ENCODE measurements at places on chromosomes 5 and 9.

DNA sequence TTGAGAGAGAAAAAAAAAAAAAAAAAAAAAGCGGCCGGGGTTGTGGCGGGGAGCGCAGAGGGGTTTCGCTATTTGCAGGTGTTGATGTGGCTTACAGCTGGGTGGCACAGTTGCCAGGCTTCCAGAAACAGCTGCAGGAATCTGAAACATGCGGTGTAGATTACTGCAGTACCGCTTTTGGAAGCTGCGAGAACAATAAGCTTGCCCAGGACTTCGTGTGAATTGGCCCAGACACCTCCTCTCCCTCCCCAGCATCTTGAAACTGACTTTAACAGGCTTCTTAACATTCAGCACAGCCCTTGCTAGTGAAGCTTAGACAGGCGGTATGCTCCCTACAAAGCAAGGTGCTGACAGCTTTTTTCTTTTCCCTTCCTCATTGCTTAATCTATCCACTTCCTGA, 104.0 kb downstream of the ATP10B start:
- DNase-seq = no peak

- DNase-seq = no peak
These were observed 65.9 kb downstream of the DAP start for GRCh38 chr5:10695055-10695649.

DNA sequence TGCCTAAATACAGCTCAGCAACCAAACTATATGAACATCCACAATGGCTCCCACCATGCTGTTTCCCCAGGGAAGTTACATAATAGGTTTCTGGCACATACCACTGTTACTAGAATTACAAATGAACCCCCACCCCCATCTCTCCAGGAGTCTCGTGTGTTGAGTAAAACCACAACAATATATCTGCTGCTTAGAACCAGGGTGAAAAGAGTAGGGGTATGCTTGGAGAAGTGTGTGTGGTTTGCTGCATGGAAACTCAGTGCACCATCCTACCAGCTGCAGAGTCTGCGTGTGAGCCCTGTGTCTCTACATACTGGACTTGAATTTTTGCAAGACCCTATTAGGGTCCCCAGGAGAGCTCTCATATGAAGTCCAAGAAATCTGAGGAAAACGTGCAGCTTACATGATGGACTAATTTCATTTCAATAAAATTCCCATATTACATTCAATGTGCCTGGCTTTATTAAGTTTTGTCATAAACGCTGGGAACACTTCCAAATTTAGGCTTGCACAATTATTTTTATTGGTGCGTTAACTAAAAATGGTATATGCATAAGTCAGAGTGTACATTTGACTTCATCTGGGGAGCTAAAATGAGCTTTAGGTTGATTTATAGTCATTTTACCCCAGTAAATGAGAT, 104.5 kb upstream of the NFIB start:
- no peak for DNase-seq

- no peak for DNase-seq
These were observed 444.2 kb upstream of the RIOK2 start for GRCh38 chr5:97627272-97627671.

DNA sequence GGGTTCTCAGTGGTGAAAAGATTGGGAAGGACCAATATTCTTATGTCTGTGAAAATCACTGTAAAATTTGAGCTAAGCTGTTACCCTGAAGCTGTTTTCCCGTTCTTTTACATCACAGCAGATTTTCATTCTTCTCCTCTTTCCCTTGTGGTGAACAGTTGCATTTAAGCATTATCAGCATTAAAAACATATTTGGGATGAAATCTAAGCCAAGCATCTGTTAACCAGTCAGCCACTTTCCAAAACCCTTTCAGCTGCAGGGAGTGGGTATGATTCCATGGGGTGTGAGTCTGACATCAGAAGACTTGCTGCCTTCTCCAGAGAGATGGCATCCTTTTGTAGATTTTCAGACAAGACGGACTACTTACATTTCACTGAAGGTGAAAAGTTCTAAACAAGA, 97.2 kb downstream of the TRIO start:
- no peak for DNase-seq

DNA sequence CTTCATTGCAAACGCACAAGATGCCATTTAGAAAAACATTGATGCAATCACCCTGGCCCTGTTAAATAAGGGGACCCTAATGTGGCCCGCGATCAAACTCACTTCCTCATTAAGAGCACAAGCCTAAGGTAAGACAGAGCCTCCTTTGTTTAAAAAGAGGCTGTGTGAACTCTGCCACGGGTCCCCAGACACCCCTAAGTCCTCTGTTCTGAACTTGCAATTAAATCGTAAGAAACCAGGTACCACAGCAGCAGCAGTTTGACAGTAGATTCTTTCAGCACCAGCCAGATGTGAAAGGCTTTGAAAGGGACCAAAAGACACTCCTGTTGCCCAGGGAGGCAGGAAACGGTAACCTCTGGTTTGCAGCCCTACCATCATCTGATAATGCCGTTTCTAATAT, 346.3 kb downstream of the TMEM167A start:
- no peak for DNase-seq

DNA sequence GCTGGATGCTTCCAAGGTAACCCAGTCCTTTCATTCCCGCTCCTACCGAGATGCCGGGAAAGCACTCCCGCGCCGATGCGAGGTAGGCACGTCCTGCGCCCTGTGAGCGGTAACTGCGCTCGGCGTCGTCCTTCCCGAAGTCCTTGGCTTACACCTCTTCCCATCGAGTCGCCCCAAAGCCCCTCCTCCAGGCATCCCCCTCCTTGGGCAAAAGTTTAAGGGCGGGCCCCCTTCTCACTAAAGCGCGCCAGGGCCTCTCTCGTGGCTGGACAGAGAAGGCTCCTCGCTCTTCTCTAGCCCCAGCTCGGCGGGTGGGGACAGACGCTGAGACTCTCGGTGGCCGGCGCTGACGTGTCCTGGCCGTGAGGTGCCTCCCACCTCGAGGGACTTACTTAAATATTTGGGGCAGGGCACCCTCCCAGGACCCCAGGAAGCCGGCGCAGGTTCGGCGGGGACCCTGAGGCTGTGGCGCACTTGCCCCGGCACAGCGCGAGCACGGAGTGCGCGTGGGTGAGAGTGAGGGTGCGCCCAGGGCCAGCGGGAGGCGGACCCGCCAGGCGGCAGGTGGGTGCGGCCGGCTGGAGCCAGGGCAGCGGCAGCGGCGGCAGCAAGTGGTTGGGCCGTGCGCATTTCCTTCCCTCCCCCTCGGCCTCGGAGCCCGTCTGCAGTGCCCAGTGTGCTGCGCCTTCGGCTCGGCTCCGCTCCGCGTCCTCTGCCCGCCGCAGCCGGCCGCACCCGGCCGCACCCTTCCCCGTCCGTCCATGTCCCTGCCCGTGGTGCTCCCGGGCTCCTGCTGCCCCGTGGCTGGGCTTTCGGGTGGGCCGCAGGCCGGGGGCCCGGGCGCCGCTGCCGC, at the start of gene ENTREP1:
Gene ENTREP1 (plus strand): TSS at position 667 of the 853 bp plus-strand sequence. CDS start 95 bp downstream, at position 762.
- no peak for DNase-seq

DNA sequence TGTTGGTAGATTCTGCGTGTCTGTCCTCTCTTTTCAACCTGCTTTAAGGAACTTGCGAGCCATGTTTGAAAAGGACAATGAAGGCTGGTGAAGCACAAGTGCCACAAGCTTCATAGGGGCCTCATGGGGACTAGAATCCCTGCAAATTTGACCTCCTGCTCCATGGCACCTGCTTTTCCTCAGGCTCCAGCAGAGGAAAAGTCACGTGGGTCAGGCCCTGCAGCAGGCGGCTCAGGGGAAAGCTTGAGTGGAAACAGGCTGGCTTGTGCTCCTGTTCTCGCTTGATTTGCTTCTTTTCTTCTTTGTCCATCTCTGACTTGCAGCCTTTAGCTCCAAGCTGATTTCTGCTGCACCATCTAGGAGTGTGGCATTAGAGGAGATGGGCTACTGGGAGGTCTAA, 187.6 kb upstream of the MAST4 start:
- no peak for DNase-seq

- no peak for DNase-seq
These were observed 608.6 kb downstream of the SLCO4C1 start for GRCh38 chr5:101687349-101687985.

DNA sequence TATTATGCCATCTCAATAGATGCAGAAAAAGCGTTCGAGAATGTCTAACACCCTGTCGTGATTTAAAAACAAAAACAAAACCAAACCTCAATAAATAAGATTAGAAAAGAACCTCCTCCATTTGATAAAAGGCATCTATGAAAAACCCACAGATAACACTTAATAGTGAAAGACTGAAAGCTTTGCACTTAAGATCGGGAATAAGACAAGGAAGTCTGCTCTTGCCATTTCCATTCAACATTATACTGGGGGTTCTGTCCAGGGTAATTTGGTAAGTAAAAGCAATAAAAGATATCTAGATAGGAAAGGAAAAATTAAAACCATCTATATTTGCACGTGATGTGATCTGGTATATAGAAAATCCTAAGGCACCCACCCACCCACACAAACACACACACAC, 7.3 kb upstream of the EXOSC3 start:
- no peak for DNase-seq

GRCh38 chr9:14437354-14438231, 123.7 kb upstream of the NFIB start:
- DNase-seq = no peak

- DNase-seq = no peak
These were observed 1.9 kb downstream of the SNX18 start for GRCh38 chr5:54519509-54519876.

DNA sequence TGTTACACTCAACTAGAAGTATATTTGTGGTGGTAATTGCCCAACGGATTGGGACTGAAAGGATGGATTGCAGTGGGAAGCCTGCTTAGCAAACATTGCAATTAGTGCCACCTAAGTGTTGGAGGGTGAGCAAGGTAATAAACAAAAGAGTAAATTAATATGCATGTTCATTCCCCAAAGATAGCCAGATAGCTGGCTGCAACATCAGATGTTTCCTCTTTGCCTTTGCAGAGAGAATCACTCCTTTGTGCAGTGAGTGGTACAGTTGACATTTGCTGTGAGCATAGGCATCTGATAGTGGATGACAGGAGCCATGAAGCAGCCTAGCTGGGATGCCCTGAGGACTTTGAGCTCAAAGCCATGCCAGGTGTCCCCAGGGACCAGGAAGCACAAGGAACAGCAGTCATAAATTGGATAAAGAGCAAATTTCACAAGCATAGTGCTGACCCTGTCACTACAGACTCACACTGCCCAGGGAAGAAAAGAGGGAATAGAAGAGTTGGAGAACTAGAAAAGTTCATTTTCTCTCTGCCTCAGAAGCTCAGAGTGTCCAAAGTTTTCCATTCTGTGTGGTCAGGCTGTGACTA, 336.1 kb upstream of the SLC30A5 start:
- DNase-seq = no peak

DNA sequence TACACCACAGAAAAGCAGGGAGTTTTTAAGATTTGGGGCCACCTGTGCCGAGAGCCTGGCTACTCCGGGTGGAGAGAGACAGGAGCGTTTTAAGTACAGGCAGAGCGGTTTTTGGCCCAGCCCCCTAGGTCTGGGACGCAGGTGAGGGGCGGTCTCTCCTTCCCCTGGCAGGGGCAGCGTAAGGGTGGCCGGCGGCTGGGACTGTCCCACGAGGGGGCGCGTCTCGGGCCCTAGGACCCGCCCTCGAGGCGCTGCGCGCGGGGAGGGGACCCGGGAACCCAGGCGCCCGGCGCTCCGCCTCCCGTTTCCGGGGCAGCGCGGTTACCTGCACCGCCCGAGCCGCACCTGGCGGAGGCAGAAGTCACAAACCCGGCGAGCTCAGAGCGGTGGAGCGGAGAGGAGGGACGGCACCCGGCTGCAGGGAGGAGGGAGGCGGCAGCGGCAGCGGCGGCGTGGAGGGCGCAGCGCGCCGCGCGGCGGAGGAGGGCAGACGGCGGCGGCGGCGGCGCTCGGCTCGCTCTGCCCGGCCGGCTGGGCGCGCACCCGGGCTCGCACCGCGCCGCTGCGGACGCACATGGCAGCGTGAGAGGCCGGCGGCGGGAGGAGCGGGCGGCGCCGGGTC, at the start of gene WWC1:
Gene WWC1 (plus strand): TSS at position 304 of the 622 bp plus-strand sequence. CDS start 508 bp downstream, outside the sequence.
- no peak for DNase-seq

- DNase-seq = no peak
These were observed 53.1 kb downstream of the MAP1B start for GRCh38 chr5:72160329-72160728.

GRCh38 chr9:35861161-35861897, 8.9 kb downstream of the OR13J1 start:
- no peak for DNase-seq

DNA sequence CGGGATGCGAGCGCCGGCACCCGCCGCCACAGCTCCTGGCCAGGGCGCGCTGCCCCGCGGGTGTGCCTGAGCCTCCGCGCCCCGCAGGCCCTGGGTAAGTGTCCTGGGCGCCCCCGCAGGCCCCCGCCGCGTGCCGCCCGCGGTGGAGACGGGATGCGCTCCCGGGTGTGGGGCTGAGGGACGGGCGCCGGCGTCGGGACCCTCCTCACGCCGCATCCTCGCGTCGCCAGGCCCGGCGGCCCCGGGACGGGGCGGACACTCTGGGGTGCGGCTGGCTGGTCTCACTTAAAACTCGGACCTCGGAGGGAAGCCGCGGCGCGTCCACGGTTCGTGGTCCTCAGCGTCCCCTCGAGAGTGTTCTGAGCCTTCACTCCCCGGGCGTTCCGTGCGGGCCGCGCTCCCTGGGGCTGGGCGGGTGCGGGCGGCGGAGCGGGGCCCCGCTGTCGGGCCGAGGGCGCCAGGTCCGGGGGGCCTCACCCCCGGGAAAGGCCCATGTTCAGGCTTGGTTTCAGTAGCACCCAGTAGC, 275 bp downstream of the AHRR start:
- no peak for DNase-seq

DNA sequence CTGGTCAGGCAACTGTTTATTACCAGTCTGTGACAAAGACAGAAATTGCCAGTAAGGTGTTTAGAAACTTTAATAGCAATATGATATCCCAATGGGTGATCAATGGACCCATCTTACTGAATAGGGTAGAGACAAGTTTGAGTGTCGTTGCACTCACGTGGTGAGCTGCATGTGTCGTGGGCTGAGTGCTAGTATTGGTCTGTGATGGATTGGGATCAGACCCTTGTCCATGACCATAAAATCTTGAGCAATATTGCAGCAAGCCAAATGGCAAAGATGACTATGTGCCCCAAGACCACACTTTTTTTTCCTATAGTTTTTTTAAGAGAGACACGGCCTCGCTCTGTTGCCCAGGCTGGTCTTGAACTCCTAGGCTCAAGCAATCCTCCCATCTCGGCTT, 114.5 kb downstream of the PALM2AKAP2 start:
- DNase-seq = no peak

DNA sequence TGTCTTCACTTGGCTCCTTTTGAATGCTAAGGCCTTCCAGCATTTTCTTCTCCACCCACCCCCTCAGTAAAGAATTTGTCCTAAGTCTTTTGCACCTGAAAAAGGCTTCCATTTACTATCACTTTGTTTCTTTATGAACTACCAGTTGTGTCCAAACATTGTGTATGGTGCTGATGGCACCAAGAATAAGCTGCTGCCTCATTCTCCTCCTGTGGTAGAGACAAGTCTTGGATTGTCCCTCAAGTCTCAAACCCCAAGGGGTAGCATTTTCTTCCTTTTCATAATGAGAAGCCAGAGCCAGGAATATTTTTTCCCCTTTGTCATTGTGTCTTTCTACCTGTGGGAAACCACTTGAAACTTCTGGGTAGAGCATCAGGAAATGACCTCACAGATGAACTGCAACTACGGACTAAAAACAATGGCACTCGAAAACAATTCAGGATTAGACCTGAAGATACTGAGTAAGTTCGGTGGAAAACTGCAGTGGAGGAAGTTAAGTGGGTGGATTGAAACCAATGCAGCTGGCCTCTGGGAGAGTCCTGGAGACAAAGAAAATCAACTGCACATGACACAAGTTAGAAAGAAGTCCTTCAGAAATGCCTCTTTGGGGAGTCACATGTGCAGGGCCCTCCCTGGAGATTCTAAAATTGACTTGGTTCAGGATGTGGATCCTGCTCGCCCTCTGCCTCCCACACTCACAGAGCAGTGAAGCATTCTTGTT, 80.5 kb downstream of the SH3RF2 start:
- no peak for DNase-seq

Data from stimulated activated CD8-positive, alpha-beta memory T cell treated with anti-CD3 and anti-CD28 coated beads, Interleukin-15, amount 100 ng/mL, for 4 hours (primary cell).